ENCODE measurements at places on chromosomes 4 and X.

- DNase-seq: no peak
These were observed 300.2 kb downstream of the USP46 start for GRCh38 chr4:52358883-52359321.

GRCh38 chrX:31349515-31349914, 277.7 kb upstream of the FTHL17 start:
- DNase-seq: no peak

GRCh38 chr4:137700072-137700471, 167.8 kb upstream of the PCDH18 start:
- no peak for DNase-seq

- DNase-seq: no peak
These were observed 237.2 kb upstream of the FSTL5 start for GRCh38 chr4:162401021-162401420.

GRCh38 chr4:180462116-180462515, 1781.1 kb upstream of the TENM3 start:
- DNase-seq: no peak

DNA sequence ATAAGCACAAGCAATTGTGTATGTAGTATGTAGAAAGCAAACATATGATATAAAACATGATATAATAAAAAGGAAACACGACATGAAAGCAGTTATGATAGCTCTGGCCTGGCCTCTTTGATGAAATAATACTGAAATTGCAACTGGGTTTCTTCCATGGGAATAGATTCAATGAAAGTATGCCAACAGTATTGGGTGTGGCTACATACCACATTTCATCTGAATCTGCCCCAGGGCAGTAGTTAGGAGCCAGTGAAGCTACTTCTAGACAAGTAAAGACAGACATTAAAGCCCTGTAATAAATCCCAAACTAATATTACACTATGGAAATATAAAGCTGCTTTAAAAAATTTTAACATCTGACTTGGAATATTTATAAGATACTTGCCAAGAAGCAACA, 207.3 kb downstream of the FBXW7 start:
- DNase-seq: no peak

GRCh38 chr4:112594993-112595392, 41.7 kb downstream of the ZGRF1 start:
- DNase-seq: no peak

GRCh38 chr4:69731847-69732246, 28.6 kb downstream of the SULT1B1 start:
- no peak for DNase-seq

DNA sequence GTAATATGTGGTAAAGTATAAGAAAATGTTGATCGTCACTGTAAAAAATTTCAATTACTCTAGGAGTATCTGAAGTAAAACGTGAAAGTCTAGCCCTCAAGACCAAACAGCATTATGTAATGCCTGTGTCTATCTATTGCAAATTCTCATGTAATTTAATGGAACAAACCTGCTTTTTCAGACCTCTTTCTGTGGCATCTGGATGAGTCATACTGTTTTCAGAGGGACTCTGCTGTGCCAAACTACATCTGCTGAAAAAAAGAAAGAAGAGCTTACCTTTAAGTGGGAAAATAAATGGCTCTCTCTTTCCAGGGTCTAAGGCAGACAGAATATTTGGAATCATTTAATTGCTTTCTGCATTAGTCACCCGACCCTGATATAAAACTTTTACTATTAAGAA, 89.8 kb upstream of the ARMCX2 start:
- DNase-seq: no peak

- no peak for DNase-seq
These were observed 33.1 kb downstream of the IL15 start for GRCh38 chr4:141669501-141669900.

- DNase-seq: no peak
These were observed 137.6 kb downstream of the NPNT start for GRCh38 chr4:106032851-106033286.

- DNase-seq: peak; percentile 31
These were observed 22.6 kb downstream of the SLC25A4 start for GRCh38 chr4:185165605-185166063.

DNA sequence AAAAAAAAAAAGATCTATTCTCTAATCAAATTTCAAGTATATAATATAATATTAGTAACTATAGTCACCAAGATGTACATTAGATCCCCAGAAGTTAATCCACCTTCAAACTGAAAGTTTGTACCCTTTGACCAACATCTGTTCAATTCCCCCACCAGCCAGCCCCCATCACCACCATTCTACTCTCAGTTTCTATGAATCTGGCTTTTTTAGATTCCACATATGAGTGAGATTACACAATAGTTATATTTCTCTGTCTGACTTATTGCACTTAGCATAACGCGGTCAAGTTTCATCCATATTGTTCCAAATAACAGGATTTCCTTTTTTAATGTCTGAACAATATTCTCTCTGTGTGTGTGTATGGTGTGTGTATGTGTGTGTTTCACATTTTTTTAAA, 33.7 kb upstream of the VMA21 start:
- no peak for DNase-seq

GRCh38 chr4:74055096-74055495, 16.6 kb upstream of the CXCL3 start:
- DNase-seq: no peak

GRCh38 chr4:336099-336892, 1.3 kb upstream of the ZNF141 start:
- DNase-seq: no peak

- peak; percentile 45 for DNase-seq
These were observed 140.2 kb upstream of the KLF3 start for GRCh38 chr4:38523524-38524448.

DNA sequence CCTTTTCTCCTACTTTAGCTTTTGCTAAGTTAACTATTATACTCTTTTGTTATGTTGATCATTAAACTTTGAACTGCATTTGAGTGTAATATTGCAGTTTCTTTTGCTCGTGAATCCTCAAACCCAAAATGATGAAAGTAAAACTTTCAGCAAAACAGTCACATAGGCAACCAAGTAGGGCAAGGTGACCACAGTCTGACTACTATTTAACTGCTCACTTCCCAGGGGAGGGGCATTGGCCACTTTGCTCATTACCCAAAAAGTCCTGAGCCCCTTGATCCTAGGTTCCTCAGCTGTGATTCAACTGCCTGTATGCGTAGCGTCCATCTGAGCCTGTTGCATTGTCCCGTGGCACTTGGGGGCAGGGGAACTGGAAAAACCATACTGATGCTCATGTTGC, 17.0 kb downstream of the RBMX2 start:
- no peak for DNase-seq

DNA sequence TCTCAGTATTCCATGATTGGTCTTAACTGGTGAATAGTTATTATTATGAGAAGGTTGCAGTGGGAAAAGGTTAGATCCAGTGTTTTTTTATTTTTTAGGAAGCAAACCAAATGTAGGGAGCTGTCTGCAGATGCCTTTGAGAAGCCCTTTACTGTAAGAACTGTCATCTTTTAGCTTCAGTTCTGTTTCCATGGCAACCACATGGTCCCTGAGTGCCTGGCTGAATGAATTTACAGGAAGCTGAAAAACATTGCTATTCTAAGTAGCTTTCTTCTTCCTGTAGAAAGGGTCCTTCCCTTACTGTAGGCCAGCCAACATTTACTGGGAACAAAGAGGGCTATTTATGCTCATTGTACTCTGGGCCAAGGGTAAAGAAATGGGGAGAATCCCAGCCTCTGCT, 103.3 kb downstream of the DCLK2 start:
- no peak for DNase-seq

- DNase-seq: no peak
These were observed 604.6 kb upstream of the GRIA3 start for GRCh38 chrX:122579526-122579925.

DNA sequence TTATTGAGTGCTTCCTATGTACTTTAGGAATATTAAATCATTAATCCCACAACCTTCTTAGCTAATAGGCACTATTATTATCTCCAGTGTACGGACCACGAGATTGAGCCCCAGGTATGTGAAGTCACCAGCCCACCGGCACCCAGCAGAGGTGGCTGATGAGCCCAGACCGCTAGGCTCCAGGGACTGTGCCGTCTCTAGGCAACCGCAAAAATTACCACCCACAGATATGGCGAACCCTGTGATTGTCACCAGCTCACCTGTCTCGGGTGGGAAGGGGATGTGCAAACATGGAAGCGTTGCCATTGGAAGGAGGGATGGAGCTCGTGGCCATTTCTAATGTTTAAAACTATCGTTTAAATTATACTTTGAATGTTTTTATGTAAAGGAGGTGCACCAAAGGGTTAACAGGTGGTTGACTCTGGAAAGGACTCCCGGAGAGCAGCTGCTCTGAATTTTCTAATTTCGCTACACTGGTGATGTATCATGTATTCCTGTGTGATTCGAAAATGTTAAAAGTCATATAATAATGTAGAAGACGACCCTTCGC, 21.0 kb upstream of the JAKMIP1 start:
- no peak for DNase-seq

DNA sequence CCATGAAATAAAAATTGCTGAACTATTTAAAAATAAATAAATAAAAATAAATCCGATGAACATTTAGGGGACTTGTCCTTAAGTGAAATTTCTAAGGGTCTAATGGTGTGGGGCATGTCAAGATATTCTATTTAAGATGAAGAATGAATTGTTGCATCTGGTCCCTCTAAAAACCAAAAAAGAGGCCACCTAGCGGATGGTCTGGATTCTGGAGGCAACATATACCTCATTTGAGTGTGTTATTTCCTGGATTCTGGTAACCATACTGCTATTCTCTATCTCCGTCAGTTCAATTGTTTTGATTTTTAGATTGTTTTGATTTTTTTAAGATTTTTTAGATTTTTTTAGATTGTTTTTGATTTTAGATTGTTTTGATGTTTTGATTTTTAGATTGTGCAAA, 28.3 kb downstream of the AGTR2 start:
- no peak for DNase-seq

DNA sequence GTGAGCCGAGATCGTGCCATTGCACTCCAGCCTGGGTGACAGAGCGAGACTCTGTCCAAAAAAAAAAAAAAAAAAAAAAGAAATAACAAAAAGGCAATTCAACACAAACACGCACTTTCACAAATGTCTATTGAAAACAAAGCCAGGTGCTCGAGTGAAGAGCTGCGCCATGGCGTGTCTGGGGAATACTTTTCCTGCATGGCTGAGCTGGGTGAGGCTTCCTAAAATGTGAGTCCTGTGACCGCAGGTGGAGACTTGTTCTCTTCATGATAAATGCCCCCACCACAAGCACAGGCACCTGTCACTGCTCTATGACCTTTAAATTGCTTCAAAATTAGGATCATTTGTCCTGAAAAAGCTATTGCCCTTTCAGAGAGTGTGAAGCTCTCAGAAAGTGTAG, 4.0 kb upstream of the ABLIM2 start:
- no peak for DNase-seq

DNA sequence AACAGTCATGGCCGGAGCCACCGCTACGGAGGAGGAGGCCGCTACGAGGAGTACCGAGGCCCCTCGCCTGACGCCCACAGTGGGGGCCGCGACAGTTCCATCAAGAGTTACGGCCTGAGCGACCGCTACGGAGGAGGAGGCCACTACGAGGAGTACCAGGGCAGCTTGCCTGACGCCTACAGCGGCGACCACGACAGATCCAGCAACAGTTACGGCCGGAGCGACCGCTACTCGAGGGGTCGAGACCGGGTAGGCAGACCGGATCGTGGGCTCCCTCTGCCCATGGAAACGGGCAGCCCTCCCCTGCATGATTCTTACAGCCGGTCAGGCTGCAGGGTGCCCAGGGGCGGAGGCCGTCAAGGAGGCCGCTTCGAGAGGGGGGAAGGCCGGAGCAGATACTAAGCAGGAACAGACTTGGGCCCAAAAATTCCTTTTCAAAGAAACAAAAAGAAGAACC, 3.1 kb downstream of the RBMXL3 start:
- no peak for DNase-seq

DNA sequence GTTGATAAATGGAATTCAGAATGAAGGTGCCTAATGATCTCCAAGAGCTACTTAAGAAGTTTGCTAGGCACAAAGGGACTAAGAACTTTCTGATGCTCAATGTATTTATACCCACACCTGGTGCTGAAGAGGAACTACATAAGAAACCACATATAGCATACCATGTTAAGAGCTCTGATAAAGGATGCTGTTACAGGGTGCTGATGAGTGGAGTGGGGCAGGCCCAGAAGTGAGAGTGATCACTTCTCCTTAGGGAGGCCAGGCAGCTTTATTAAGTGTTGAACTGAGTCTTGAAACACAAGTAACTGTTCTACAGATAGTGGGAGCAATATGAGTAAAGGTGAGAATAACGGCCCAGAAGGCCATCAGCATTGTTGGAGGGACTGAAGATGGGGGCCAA, 68.3 kb upstream of the CHRDL1 start:
- no peak for DNase-seq

DNA sequence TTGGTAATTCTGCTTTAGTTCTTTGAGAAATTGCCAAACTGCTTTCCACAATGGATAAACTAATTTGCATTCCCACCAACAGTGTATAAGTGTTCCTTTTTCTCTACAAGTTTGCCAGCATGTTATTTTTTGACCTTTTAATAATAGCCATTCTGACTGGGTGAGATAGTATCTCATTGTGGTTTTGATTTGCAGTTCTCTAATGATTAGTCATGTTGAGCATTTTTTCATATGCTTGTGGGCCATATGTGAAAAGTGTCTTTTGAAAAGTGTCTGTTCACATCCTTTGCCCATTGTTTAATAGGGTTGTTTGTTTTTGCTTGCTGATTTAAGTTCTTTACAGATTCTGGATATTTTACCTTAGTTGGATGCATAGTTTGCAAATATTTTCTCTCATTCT, 25.9 kb downstream of the ENPEP start:
- no peak for DNase-seq

DNA sequence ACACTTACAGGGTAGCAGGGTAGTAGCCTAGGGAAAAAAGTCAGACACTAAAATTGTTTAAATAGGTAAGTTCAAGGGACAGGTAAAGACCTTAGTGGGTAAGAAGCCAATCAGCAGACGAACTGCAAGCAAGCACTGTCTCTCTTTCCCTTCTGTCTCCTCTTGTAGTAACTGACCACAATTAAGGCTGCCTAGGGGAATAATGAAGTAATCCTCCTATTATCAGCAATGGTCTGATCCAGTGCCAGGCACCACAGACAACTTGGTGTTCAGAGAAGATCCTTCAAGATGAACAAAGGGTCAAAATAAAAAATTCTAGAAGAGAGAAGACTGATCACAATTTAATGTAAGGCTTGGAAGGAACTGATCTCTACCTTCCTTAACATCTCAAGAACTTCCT, 62.9 kb downstream of the ELOVL6 start:
- DNase-seq: no peak

- DNase-seq: no peak
These were observed 19.3 kb downstream of the ARHGEF6 start for GRCh38 chrX:136761421-136761820.
